Fibroblast of skin of left quadriceps (primary cell): ENCODE measurements at places on chromosomes 2 and 18.

GRCh38 chr18:6775702-6776101 lies 46.2 kb downstream of the ARHGAP28 start:
- no peak for DNase-seq

- peak; percentile 72 for DNase-seq
Observed at GRCh38 chr2:113240915-113241911, 37.5 kb downstream of the PAX8 start.

DNA sequence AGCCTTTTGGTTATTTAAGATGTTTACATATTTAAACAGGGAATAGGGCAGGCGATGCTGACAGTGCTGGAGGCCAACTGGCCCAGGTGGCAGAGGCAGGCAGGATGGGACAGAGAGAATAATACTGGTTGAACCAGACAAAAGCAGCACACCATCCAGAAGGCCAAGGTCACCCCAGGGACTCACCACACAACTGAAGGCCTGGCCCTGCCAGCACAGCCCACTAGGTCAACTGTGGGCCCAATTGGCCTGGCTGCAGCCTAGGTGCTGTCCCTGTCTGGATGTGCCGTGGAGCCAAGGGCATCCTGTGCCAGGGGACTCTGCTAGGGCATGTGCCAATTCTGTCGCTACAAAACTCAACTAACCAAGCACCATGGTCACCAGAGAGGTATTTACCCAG lies 69.2 kb downstream of the RNF152 start:
- no peak for DNase-seq

DNA sequence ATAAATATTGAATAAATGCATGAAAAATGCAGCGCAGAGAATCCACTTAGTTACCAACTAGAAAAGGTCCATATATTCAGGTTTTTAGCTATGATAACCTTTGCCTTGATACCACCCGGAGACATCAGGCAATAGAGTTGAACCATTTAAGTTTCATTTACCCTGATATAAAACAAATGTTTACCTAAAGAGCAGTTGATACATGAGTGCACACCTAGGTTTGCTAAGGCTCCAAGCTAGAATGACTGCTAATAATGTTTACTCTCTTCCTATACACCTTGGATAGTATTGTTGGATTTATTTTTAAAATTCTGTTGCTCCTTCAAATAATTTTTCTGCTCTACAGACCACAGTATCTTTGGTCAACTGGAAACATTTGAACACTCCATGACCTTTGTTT lies 1463.6 kb downstream of the LRP1B start:
- no peak for DNase-seq

GRCh38 chr2:236047176-236047575 lies 121.0 kb downstream of the GBX2 start:
- no peak for DNase-seq

DNA sequence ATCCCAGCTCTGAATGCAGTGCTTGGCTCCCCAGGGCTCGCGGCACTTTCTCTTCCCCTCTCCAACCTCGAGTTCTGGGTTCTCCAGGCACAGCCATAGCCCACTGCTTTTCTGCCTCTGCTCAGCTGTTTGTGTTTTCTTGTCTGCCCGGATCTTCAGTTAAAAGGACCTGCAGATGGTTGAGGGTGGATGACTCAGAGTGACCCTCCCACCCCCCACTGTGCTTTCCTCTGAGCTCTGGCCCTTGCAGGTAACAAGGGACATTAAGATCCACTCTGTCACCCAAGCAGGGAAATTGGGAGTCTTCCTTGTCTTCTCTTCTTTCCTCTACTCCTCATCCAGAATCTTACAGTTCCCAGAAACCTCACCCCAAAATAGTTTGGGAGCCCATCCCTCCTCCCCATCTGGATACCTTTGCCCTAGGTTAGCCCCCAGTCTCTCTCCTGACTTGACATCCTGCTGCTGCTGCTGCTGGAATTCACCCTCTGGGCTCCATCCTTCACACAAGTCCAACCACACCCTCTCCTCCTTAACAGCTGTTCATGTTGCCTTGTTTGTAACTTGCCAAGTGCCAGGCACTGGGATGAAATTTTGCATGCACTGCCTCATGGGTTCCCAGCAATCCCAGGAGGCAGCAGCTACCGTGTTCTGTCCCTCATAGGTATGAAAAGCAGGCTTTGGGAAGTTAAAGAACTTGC lies 157.9 kb upstream of the TTC39C start:
- DNase-seq: no peak

DNA sequence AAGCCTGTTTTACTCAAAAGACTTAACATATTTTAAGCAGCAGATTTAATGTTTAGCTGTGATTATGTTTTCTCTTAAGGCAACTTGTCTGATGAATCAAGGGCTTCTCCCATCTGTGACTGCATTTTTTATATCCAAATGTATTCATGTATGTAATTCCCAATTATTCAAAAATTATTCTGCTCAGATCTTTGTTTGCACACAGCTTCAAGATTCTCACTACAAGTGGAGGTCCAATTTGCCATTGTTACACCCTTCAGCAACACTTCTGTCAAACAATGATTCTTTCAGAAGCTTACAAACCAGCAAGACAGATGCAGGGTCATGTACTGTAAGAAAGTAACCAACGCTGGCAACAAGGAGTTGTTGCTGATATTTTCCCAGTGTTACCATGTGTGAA lies 5.9 kb upstream of the LRPPRC start:
- DNase-seq: no peak

DNA sequence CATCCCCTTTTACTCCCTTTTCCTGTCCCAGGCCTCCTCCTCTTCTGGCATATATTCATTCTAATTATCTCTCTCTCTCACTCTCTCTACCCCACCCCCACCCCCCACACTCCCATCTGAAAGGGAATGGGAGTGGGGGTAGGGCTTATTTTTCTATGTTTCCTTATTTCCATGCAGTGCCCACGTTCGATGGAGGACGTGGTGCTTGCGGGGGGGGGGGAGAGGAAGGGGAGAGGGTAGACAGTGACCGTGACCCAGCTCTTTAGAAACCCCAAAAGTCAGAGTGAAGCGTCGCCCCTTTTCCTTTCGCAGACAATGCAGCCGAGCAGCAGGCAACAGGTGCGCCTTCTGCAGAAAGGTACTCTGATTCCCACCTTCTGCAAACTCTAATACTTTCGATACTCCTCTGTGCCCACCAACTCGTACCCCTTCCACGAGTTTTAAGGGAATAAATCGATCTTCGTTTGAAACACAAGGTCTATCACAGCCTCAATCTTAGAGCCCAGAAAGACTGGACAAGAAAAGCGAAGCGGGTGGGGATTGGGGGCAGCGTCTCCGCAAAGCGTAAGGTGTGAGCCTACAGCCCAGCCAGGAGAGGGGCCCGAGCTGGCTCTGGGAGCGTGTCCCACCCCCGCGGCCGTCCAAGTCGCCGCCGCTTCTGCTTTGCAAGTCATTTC lies 891 bp upstream of the NR4A2 start:
- DNase-seq: no peak

DNA sequence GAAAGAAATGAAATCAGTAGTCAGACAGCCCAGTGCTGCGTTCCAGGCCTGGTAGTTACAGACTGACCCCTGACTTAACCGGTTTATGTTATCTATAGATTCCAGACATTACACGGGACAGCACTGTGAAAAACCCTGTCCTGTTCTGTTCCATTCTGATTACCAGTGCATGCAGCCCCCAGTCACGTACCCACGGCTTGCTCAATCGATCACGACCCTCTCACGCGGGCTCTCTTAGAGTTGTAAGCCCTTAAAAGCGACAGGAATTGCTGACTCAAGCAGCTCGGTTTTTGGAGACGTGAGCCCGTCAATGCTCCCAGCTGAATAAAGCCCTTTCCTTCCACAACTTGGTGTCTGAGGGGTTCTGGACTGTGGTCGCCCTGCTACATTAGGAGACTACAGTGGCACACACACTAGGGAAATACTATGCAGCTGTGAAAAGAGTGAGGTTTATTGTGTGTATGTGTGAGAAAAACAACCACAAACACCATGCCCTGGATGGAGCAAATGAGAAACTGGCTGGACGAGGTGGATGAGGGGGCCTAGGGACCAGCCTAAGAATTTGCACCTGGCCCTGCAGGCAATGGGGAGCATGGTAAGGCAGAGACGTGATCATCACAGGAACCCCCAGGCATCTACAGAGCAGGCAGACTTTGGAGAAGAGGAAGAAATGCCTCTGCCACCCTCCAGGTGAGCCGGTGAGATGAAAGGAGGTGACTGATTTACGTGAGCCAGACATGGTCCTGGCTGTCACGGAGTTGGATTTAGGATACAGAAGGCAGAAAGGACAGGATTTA lies 49.1 kb upstream of the SEMA4C start:
- DNase-seq: no peak

GRCh38 chr2:54871457-54872107 lies 148.1 kb downstream of the EML6 start:
- DNase-seq: no peak

- no peak for DNase-seq
Observed at GRCh38 chr2:194383401-194383800, 1273.6 kb upstream of the SLC39A10 start.
